Foreskin keratinocyte (primary cell): ENCODE measurements at places on chromosomes 12 and 14. TPM values are rescaled to one million over a fixed set of nuclear protein-coding genes. Genes with fewer than 3 reads are reported as not detected.

The SLC8A3 gene
- total RNA-seq = 0.04 TPM in 1 of 2 replicates, not detected in the other

The MYL2 gene
- not detected in 2 replicates for total RNA-seq

The LEMD3 gene
- 22.8 and 23.6 TPM in 2 replicates for total RNA-seq

The NFKBIA gene
- total RNA-seq = 83.7 and 106 TPM in 2 replicates

The KRT73 gene
- not detected in 2 replicates for total RNA-seq

GRCh38 chr12:54300732-54301427 is at the start of gene NFE2:
Gene NFE2, minus strand, starts transcription at chr12:54301015. Its CDS starts 5,767 bp downstream, at chr12:54295248.
- DNase-seq = peak; percentile 58

DNA sequence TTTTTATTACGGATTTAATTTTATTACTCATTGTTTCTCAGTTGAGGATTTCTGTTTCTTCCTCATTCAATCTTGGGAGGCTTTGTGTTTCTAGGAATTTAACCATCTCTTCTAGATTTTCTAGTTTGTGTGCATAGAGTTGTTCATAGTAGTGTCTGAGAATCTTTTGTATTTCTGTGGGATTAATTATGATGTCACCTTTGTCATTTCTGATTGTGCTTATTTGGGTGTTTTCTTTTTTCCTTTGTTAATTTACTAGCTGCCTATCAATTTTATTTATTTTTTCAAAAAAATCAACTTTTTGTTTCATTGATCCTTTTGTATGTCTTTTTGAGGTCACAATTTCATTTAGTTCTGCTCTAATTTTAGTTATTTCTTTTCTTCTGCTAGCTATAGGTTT is 75.9 kb downstream of the IFNG-AS1 start:
- DNase-seq = no peak

DNA sequence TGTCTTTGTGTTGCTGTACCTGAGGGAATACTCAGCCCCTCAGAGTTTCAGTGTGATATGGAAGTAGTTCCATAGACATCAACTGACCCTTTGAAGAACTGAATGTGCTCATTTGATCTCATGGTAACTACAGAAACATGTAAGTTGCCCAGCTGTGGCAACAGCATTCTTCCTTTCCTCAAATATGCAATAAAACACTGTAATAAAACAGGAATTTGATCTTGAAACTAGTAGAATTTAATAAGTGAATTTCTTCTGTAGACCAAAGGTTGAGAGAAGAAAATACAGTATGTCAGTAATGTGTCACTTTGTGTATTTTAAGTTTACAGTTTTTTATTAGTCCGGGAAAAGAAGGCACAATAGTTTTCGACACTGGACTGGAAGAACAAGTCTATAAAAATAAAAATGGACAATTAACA is 31.9 kb downstream of the KCTD10 start:
- no peak for DNase-seq

GRCh38 chr12:19529951-19530636 is 90.8 kb downstream of the AEBP2 start:
- DNase-seq = peak; percentile 29

DNA sequence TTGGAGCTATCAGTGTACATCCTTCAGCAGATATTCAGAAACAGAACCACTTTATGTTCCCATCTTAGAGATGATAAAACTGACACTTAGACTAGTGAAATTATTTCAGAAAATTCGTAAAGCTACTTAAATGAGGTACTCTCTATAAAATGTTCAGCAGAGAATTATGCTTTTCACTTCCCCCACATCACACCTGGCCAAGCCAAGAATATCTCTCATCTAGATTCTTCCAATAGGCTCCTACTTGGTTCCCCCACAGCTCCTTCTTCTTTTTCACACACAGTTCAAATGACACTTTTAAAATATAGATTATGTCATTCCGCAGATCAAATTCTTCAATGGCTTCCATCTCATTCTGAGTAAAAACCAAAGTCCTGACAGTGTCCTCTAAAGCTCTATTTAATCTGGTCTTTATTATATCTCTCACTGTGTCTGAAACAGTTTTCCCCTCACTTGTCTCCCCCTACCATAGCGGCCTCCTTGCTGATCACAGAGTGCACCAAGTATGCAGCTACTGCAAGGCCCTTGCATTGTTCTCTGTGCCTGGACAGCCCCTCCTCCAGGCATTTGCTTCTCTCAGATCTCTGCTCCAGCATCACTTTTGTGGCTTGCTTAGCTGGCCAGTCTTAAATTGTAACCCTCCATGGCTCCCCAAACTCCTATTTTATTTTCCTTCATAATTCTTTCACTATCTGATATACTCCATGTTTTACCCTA is 736.8 kb upstream of the USP15 start:
- DNase-seq = no peak

- no peak for DNase-seq
Measured at GRCh38 chr12:100877776-100878175, 83.2 kb downstream of the ANO4 start.
